ENCODE measurements at places on chromosomes 3 and 15. TPM values are rescaled to one million over a fixed set of nuclear protein-coding genes. Genes with fewer than 3 reads are reported as not detected.

Gene ACVR2B
- total RNA-seq = 5.4 TPM

Gene CTDSPL2
- 75.1 TPM for total RNA-seq

Gene ALDH1A3
- not detected for total RNA-seq

Gene GABRR3
- not detected for total RNA-seq

Gene HIGD2B
- 0.27 TPM for total RNA-seq

Measured in activated CD8-positive, alpha-beta T cell treated with anti-CD3 and anti-CD28 coated beads for 36 hours (primary cell).